Stimulated activated effector memory CD8-positive, alpha-beta T cell treated with anti-CD3 and anti-CD28 coated beads, Interleukin-12 subunit alpha, Interleukin-12 subunit beta, amount 100 ng/mL, for 72 hours (primary cell): ENCODE measurements at places on chromosomes 2 and 18.

DNA sequence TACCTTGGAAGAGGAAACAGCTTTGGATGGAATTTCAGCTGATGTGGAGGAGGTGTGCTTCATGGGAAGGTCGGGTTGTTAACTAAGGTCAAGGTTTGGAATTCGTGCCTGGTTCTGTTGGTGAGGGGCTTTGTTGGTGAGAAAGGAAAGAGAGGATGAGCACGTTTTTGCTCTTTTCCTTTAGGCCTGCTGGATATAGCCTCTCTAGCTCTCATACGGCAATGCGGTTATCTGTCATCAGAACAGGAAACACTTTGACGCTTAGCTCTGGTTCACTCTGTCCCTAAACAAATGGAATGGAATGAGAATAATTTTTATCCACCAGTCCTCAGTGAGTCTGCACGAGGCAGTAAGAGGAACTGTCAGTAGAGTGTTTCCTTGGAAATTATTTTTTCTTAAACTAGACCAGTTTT is 169.7 kb upstream of the NOSTRIN start:
- DNase-seq: no peak

DNA sequence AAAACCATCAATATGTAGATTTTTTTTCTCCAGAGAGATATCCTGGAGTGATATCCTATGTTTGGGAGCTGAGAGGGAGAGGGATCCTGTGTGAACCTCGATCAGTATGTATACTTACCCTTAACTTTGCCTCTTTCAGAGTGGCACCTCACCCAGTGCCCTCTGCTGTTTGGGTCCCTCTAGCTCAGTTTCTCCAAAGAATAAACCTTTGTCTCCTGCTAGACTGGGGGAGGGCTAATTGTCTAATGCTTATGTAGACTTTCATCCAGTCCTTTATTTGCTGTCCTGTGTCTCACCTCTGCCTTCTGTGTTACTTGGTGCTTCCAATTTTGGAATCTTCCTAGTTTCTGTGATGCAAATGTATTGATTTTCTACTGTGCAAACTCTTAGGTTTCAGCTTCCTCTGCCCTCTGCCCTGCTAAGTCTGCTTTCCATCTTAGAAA is 48.4 kb downstream of the MTX2 start:
- no peak for DNase-seq

DNA sequence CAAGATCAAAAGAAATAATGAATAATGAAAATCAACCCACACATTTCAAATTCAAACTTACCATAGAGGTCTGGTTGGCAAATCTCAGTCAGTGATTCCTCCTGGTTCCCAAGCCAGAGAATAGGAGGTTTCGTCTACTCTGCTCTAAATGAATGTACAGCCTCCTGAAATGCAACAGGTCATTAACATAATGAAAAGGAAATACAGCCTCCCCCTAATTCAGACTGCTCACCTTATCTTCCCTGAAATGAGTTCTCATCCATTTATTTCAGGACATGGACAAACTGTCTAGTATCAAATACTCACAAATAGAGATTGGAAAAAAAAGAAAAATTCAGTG is 43.4 kb upstream of the CYTIP start:
- no peak for DNase-seq

- DNase-seq: no peak
These were observed 73.8 kb downstream of the KCNG2 start for GRCh38 chr18:79871481-79872091.

DNA sequence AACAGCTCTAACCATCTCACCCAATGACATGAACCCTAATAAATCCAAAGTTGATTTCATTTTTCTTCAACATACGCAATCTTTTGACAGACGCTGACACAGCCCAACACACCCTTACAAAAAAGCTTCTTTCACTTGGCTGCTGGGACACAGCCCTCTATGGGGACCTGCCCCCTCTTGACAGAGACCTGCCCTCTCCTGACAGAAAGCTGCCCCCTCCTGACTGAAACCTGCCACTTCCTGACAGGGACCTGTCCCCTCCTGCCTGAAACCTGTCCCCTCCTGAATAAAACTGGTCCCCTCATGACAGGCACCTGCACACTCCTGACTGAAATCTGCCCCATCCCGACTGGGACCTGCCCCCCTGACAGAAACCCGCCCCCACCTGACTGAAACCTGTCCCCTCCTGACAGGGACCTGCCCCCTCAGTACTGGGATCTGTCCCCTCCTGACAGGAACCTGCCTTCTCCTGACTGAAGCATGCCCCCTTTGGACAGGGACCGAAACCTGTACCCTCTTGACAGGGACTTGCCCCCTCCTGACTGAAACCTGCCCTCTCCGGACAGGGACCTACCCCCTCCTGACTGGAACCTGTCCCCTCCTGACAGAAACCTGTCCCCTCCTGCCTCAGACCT is 87.9 kb downstream of the PXDN start:
- DNase-seq: no peak

GRCh38 chr2:97993926-97994325 is 1.8 kb downstream of the TMEM131 start:
- no peak for DNase-seq

- no peak for DNase-seq
These were observed 1822.6 kb downstream of the SUCLG1 start for GRCh38 chr2:82636402-82637020.

DNA sequence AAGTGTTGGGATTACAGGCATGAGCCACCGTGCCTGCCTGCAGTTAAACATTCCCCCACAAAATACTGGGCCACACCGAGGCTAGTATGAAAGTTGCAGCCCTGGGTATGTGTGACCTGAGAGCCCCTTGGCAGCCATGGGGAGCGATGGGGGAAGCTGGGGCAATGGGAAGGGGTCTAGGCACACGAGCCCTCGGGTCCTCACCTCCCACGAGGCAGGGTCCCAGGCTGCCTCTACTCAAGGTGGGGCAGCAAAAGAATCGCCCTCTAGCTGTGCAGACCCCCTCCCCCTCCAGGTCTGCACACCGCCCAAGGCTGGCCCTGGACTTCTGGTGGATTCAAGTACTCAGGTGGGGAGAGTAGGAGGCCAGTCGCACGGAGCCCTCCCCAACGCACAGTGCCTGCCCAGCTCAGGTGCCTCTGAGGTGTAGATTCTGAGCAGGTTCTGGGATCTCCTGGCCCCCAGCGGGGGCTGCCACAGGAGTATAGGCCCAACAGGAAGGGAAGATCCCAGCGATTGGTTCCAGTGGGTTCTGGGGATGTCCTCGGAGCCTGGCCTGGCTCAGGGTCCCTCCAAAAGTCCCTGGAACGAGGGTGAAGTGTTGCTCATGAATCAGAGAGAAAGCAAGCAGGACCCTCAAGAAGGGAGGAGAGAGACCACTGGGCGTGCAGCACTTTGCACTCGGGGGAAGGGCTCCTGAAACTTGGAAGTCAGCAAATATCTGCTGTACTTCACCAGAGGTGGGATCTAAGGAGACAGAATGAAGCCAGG is 2.6 kb downstream of the GPR35 start:
- DNase-seq: no peak

DNA sequence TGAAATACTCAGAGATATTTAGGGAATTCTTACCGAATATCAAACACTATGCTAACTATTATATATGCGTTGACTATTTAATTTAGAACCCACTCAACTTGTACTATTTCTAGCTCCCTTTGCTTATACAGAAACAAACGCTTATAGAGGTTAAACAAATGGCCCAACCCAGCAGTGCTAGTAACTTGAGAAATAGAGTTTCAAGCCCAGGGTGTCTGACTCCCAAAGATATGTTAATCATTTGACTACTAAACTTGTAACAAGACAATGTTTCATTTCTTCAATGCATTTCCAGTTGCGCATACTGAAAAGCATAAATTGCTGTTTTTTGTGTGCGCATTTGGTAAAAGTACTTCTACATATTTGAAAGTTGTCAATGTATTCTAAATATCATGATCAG is 310.3 kb downstream of the GALNT13 start:
- no peak for DNase-seq

- no peak for DNase-seq
These were observed 332.9 kb downstream of the DSC3 start for GRCh38 chr18:30709595-30709994.

DNA sequence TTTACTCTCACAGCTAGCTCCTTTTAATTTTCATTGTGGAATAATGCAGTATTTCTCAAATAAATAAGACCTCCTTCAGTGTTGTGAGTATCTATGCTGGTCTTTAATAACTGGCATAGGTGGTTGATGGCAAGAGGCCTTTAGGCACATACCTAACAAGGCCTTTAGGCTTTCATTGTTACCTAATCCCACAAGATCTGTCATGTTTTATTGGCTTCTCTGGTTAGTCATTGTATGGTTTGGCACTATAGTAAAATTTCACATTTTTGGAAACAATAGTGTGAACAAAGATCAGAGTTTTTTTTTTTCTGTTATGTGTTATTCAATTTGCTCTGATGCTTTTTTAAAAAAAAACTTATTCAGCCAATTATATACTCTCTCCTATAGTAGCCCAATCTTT is 89.8 kb upstream of the NEUROD1 start:
- DNase-seq: no peak

- no peak for DNase-seq
These were observed 360.9 kb downstream of the XIRP2 start for GRCh38 chr2:167249197-167249596.

DNA sequence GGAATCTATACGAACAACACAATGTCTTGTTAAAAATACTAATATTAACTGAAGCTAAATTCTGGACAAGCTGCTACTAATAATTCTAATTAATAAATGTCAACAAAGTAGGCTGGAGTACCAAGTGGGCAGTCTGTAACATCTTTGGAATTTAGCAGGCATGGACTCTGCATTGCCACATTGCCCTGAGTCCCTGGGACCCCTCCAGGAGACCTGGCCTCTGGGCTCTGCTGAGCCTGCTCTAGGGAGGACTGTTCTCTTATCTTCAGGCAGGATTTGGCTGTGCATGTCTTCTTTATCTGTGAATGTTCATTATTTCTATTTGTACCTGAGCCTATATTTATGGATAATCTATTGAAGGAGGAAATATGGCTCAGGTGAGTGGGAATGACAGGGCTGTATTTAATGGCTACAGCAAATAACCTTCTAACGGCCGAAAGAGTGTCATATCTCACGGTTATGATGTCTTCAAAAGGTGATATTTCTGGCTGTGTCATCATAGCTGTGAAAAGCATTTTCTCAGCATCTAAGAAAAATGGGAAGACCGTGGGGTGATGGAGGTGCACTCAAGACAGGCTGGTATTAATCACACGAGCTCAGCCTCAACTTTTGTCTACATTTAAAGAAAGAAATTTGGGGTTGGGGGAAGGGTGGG is 28.6 kb upstream of the SETBP1 start:
- no peak for DNase-seq

GRCh38 chr2:25806941-25807340 is 71.3 kb downstream of the ASXL2 start:
- DNase-seq: no peak

DNA sequence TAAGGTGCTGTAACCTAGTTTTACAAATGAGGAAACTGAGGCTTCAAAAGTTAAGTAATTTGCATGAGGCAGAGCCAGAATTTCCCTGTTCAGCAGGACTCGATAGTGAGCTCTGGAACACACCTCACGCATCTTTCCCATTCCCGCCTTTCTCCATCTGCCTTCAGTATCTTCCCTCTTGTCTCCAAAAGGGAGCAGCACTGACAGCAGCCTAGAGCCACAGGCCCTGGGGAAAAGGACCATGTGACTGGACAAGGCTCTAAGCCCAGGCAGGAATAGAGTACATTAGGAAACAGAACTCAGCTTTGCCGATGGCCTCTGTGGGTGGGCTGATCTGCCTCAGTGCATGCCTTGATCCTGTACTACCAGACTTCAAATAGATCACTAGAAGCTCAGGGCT is 21.5 kb downstream of the GPR155 start:
- no peak for DNase-seq

DNA sequence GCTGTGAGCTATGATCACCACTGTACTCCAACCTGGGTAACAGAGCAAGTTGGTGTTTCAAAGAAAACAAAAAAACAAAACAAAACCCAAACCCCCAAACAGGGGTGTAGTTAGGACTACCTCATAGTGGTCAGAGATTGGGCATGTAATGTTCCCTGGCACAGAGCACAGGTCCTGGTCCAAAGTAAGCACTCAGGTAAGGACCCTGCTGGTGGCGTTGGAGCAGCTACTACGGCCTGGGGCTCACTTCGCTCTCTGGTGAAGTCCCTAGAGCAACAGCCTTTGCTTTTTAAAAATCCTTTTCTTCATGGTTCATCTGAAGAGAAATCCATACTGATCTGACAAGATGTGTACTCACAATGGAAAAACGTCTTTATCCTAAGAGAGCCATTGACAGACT is 130.4 kb downstream of the ZNF236 start:
- DNase-seq: no peak

GRCh38 chr2:204024503-204024902 is 87.9 kb downstream of the ICOS start:
- no peak for DNase-seq

GRCh38 chr18:41858761-41859555 is 96.1 kb upstream of the PIK3C3 start:
- DNase-seq: no peak

DNA sequence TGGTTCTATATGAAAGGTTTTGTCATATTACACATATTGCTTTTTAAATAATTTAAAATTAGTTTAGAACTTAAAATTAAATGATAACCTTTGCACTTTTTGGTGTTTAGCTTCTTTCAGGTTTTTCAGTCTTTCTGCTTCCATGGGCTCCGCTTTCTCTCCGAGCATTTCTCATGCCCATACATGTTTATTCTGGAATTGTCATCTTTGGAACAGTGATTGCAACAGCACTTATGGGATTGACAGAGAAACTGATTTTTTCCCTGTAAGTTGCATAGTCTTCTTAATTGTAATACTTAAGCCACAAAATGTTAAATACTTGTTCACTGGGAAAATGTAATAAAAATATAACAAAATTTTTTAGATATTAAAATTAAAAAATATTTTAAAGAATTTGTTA is 31.0 kb downstream of the CYBRD1 start:
- no peak for DNase-seq

- DNase-seq: no peak
These were observed 193.8 kb upstream of the RND3 start for GRCh38 chr2:150681120-150681804.

DNA sequence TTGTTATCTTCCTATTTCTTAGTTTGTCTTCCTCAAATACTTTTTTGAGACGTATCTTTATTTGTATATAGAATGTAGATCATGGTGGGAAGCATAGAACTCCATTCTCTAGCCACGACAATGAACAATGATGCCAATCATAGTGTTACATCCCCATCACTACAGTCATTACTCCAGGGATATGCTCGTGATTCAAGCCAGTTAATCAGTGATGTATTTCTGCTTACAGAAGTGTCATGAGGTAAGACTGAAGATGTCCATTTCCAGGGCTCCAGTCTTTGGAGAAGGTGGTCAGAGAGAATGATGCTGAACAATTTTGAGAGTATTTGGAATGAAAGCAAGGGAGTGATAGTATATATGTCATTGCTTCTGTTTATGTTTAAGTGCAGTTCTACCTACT is 777.2 kb upstream of the TMEFF2 start:
- DNase-seq: no peak

DNA sequence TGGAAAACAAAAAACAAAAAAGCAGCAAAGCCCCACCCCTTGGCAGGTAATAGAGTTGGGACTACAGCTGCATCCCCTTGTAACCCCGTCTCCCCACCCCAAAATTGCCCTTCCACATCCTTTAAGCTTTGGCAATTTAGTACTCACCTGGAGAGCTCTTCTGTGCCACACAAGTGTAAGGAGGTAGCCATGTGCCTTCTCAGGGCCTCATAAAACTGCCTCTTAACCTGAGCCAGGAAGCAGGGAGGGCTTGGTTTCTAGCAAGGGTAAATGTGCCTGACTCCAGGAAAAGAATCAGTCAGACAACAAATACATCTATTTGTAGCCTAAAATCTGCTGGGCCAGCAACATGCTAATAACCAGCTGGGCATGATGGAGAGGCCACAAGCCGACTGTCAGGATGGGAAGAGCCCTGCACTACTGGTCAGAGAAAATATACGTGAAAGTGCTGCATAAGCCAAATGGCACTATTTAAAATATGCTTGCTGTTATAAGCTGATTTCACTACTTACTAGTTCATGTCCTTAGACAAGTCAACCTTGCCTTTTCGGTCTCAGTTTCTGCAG is 46.3 kb downstream of the NOP58 start:
- no peak for DNase-seq
